ENCODE measurements at places on chromosomes 6 and 20.

DNA sequence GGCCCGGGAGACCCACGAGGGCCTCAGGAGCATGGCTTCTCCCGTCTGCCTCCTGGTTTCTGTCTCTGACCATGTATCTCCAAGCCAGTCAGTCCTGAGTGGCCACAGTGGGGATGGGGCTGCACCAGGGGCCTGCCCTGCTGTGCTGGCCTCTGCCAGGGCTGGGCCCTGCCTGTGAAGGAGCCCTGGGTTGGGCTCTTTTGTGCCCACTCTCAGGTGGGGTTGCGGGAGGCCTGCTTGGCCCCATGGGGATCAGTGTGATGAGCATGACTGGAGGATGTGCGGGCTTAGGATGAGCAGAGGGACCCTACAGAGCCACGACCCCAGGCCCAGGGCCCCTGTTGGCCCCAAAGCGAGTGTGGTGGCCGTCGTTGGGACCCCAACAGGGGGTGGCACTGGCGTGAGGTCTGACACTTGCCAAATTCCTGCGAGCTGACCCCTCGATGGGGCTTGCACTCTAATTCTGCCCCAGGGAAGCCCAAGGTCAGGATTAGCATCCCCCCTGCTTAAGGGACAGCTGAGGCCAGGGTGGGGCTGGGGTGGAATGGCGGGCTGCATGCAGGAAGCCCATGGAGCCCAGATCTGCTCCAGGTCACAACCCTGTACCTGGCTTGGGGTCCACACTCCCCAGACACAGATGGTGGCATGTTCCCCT, 90.0 kb upstream of the BHLHE23 start:
- DNase-seq: no peak

- no peak for DNase-seq
These were observed 366.4 kb downstream of the BTBD9 start for GRCh38 chr6:38273325-38273724.

- DNase-seq: no peak
These were observed 12.3 kb downstream of the MTCH1 start for GRCh38 chr6:36973647-36974046.

DNA sequence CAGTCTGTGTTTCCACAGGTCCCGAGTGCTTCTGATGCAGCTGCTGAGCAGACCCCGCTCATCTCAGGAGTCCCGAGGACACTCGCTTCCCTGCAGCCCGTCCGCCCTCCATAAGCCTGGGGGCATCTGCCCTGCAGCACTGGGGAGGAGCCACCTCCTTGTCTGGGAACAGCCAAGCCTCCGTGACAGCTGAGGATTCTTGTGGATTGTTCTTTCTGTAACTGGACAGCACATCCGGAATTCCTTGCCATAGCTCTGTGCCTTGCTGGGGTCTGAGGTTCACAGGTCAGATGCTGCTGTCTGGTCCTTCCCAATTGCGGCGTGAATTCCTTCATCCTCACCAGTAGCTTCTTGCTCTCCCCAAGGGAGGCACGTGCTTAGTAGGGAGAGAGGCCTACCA, 38.4 kb upstream of the FNDC1 start:
- DNase-seq: no peak

GRCh38 chr20:5590899-5591298, 159.3 kb upstream of the SHLD1 start:
- no peak for DNase-seq

DNA sequence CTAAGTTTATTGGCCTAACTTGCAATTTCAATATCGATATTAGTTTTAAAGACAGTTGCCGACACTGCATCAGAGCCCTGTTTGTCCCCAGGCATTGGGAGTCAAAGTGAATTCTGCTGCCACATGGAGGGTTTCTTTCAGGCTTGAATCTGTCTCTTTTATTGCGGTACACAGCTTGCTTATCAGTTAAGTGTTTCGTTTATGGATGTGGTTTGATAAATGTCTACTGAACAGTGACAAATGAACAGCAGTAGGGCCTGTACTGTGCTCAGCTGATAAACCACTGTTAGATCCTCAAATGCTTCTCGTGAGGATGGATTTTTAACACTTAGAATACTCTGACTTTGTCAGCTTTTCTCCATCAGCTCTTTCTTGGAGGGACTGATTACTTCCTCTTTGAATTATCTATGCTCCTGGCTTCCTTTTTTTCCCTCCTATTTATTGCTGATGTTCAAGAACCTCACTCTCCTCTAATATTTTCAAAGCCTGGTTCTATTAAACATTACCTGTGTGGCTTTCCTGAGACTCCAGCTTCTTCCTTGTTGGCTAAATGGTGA, 240.8 kb downstream of the PLCB1 start:
- DNase-seq: no peak

- DNase-seq: no peak
These were observed 24.2 kb downstream of the EDN3 start for GRCh38 chr20:59324521-59325141.

- DNase-seq: no peak
These were observed 34.7 kb upstream of the TOP1 start for GRCh38 chr20:40993794-40994540.

- no peak for DNase-seq
These were observed 53.3 kb downstream of the SYNDIG1 start for GRCh38 chr20:24522452-24523330.

DNA sequence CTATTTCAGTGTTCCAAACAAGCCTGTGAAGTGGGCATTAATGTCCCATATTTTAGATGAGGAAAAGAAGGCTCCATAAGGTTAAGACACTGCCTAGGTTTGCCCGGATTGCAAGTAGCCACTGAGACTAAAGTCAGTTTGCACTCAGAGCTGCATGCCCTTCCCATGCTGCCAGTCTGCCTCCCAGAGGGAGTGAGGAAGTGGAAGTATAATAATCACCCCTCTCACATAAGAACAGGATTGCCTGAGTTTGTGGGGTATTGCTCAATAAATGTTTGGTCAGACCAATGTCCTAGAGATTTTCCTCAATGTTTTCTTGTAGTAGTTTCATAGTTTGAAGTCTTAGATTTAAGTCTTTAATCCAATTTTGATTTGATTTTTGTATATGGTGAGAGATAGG, 43.9 kb upstream of the CLIC5 start:
- no peak for DNase-seq

GRCh38 chr20:32823737-32824588, 4.2 kb downstream of the MAPRE1 start:
- DNase-seq: no peak

DNA sequence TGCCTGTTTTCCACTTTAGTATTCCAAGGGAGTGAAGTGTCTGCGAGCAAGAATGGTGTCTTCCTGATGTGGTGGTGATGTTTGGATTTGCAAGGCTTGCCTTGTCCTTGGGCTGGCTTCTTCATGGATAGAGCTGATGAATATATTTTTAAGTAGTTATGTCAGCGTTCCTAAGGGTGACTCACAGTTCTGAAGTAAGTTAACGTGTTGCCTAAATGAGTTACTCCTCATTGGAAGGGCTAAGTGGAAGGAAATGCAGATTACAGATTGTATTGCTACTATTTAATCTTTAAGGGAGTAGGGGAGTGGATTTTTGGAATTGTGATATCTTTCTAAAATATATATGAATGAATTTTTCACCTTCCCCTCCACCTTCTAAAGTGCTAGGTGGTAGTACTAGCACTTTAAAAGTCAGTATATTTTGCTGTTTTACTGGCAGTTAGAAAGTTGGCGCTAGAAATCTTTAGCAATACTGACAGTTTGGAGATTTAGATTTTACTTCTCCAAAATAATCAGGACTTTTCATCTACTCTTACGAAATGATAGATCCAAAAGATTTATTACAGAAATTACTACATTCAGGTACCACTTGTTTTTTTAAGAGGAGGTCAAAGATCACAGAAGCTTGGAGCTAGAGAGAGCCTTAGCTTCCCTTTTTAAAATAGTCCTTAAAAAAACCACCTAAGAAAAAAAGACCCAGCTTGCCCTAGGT, 197.4 kb downstream of the JARID2 start:
- no peak for DNase-seq

- no peak for DNase-seq
These were observed 3.5 kb downstream of the FKBP1C start for GRCh38 chr6:63214816-63215215.

GRCh38 chr6:38350942-38351341, 288.8 kb downstream of the BTBD9 start:
- peak; percentile 46 for DNase-seq

GRCh38 chr20:20793591-20793990, 81.1 kb upstream of the RALGAPA2 start:
- DNase-seq: no peak

GRCh38 chr6:120373185-120373584, 961.1 kb downstream of the TBC1D32 start:
- DNase-seq: no peak

GRCh38 chr6:32664827-32665362, 1.6 kb downstream of the HLA-DQB1 start:
- DNase-seq: no peak

- no peak for DNase-seq
These were observed 212.1 kb upstream of the MARCKS start for GRCh38 chr6:113644861-113645575.

DNA sequence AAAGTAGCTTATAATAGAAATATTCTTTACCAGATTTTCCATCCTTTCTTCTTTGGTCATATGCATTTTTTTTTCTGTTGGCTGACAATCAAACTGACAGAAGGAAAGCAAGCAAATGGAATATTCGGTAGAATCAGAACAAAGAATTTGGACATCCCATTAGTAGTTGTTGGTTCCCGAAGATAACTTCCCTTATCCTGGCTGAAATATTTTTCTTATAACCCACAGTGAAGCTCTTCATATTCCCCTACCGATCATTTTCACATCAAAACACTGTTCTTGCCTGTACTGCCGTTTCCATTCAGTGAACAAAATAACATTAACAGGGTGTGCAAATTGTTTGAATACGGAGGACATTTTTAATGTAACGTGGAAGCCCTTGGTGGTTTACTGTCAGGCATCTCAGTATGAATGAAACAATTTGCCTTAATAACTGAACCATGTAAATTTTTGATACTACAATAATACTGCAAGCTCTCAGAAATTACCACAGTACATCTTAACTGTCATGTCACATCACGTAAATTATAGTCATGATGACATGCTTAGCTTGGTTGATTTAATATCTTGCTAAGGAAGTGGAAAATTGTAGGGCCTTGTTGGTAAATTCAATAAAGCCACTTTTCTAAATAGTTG, 311.5 kb downstream of the LAMA2 start:
- no peak for DNase-seq

DNA sequence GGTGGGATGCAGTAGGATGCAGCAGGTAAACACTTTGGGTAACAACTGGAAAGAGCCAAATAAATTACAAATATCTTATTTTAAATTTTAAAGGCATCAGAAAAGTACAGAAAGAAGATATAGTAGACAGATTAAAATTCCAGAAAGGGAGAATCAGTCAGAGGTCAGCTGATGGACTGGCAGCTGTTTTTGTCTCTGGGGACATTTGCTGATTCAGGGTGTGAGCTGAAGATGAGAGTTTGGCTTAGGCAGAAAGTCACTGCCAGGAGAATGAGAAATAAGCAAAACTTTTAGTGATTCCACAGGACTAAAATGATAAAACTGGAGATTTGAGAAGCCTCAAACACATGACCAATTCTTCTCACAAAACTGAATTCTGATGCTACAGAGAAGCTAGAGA, 39.5 kb downstream of the AHI1 start:
- DNase-seq: no peak

DNA sequence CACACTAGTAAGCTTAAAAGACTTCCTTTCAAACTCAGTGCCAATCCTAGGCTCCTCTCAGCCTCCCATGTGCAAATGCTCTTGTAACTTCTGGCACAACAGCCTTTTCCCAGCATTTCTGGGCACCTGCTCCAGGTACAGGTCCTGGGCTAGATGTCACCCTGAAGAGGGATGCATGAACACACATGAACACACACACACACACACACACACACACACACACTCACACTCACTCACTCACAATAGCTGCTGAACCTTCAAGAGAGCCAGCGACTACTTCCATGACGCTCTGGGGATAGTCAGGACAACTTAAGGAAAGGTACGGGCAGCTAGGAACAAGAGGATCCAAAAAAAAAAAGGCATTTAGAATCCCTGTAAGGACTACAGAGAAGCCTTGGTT, 122.8 kb downstream of the INSM1 start:
- no peak for DNase-seq

DNA sequence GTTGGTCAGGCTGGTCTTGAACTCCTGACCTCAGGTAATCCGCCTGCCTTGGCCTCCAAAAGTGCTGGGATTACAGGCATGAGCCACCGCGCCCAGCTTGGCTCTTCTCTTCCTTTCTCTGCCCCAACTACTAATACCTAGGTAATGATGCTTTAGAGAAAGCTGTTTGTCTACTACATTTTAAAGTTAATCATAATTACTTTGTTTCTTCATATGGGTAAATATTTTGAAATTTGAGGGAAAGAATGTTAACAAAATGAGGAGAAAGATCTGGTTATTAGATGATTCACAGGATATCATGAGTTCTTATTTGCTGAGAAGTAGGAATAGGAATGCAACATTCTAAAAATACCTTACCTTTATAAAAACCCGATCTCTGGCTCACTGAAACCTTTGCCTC, 18.4 kb upstream of the PTPRK start:
- no peak for DNase-seq

GRCh38 chr6:63321821-63322220, 2.0 kb upstream of the LGSN start:
- no peak for DNase-seq

- DNase-seq: no peak
These were observed 132.6 kb downstream of the BANF2 start for GRCh38 chr20:17832236-17832915.

DNA sequence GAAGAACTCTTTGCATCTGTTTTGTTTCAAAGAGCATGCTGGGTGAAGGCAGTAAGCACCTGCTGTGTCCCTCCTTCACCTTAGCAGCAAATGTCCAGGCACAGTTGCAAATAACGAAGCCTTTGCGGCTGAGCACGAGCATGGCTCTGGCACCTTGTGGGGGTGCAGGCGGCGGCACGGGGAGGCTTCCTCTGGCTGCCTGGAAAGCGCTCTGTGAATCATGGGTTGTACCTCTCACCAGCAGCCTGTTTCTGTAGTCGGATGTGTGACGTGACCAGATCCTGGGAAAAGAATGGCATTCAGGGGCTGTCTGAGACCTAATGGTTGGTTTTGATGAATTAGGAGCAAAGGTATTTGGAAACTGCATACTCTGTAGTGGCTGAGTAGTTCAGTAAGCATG, 144.8 kb downstream of the DTNBP1 start:
- DNase-seq: no peak

DNA sequence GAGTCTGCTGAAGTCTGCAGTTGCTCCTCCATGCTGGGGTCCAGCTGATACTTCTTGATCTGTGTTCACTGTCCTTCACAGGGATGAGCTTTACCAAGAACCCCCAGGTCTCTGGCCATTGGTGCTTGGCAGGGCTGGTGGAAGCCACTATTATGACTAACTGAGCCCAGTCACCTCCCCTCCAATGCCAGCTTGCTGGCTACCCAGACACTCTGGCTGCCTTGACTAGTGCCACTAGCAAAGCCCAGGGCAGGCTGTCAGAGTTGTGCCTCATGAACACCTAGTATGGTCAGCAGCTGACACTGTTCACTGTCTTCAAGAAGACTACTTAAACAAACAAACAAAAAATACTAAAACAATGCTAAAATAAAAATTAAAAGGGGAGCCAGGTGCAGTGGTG, 8.8 kb downstream of the ASIP start:
- DNase-seq: no peak

GRCh38 chr6:127554435-127555006, 22.5 kb upstream of the C6orf58 start:
- DNase-seq: no peak
